NCI-H2081 treated with DMSO at 0.1 percent for 48 hours (cell line): ENCODE measurements at places on chromosomes 12 and 14.
A peak's percentile ranks its signal among the peaks of the same experiment; 100 is the strongest.

GRCh38 chr12:75585330-75585729 is 73.9 kb upstream of the KRR1 start:
- no peak for DNase-seq

- DNase-seq, result no peak
Measured at GRCh38 chr12:69468237-69469026, 1.8 kb upstream of the FRS2 start.

DNA sequence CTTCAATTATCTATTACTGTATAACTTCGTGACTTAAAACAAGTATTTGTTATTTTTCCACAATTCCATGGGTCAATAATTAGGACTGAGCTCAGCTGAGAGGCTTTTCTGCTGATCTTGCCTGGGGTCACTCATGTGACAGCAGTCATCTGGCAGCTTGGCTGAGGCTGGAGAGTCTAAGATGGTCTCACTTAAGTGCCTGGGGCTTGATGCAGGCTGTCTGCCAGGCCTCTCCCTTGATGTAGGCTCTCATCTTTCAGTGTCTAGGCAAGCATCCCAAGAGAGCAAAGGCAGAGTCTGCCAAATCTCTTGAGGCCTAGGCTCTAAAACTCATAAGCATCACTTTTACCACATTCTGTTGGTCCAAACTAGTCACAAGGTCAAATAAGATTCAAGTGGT is 93.2 kb downstream of the NKX2-1 start:
- no peak for DNase-seq

GRCh38 chr12:95169368-95169767 is 47.9 kb downstream of the FGD6 start:
- DNase-seq, result no peak

DNA sequence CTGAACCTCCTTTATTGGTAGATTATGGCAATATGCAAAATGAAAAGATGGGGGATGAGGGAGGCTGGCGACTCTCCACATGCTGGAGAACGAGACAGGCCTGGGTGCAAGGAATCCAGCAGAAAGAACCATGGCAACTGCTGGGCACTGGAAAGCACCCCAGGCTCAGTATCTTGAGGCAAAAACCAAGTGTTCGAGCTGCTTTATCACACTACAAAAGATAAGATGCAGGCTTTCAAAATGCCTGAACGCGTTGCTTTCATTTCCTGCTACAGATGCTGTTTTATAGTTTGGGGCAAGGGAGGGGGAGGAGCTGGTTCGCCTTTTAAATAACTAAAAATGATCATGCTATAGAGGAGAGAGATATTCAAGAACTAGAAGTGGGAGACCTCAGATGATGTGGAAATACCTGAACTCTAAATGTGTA is 38.9 kb downstream of the NIN start:
- DNase-seq, result no peak

DNA sequence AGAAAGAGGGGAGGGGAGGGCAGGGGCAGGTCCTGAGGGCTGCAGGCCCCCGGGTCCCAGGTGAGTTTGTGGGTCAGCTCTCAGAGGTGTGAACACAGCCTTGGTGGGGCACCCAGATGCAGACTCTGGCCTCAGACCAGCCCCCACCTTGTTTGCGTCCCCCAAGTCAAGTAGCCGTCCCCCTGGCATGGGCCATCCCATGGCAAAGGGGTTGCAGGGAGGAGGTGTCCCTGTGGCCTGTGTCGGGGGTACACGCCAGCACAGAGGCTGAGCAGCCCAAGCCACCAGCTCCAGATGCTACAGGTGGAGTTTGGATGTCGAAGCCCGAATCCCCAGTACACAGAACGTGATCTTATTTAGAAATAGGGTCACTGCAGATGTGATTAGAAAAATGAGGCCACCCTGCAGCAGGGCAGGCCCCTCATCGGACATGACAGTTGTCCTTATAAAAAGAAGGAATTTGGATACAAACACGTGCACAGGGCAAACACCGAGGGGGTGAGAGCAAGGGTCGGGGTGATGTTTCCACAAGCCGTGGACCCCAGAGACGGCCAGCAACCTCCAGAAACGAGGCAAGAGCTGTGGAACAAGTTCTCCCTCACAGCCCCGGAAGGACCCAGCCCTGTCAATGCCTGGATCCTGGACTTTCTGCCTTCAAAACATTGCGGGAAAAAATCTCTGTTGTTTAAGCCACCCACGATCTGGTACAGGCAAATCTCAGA is 141.2 kb upstream of the C14orf180 start:
- no peak for DNase-seq

GRCh38 chr12:25256826-25257225 is 6.1 kb upstream of the KRAS start:
- DNase-seq, result no peak

GRCh38 chr12:16303939-16304338 is 26.5 kb upstream of the SLC15A5 start:
- DNase-seq, result no peak

GRCh38 chr14:85766295-85766694 is 236.4 kb downstream of the FLRT2 start:
- DNase-seq, result no peak

- DNase-seq, result no peak
Measured at GRCh38 chr12:46557539-46558373, 185.2 kb upstream of the SLC38A2 start.

DNA sequence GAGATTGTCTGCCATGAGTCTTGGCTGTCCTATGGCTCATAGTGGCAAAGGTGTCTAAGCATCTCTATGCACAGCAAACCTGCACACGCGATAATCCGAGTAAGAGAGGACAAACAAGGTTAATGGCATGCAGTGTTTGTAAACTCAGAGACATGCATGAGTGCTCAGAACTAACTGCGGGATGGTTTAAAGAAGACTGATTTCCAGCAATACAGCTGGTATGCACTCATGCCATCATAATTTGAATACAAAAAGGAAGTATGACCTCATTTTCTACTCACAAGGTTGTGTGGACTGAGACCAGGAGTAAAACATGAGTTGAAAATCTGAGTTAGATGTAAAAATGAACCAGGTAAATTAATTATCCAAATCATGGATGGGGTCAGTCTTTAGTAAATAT is 16.6 kb upstream of the TCP11L2 start:
- no peak for DNase-seq

GRCh38 chr12:120115066-120115465 is 1.5 kb downstream of the RAB35 start:
- DNase-seq, result no peak

- no peak for DNase-seq
Measured at GRCh38 chr14:103593577-103593976, 30.8 kb downstream of the COA8 start.

DNA sequence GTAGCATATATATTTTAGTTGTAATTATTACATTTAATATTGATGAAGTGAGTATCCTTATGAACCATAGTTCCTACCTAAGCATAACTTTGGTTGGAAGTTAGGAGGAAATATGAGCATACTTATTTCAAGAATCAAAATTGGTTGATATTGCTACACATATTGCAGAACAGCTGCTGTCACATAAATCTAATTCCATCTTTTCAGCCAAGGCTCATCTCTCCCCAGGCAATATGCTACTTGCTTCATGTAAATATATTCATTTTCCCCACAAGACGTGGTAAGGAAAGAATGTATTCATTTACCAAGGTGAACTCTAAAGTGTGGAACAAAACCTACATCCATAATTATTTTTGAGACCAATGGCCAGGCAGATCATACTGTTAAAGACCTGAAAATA is 62.5 kb upstream of the HIF1A start:
- DNase-seq, result no peak

DNA sequence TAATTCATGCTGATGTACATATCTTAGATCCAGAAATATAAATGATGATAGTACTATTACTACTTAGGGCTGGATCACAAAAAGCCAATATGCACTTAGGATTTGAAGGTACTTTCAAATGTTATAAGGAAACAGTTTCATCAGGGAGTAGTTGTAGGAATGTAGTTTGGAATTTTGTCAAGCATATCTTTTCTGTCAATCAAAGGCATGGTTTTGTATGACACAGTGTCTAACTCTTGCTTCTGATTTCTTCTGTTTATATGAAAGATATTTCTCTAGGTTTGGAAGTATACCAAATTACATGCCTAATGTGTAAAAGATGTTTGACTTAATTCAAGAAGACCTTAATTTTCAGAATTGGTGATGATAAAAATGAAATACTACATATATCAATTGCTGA is 135.7 kb downstream of the RAD51B start:
- no peak for DNase-seq

DNA sequence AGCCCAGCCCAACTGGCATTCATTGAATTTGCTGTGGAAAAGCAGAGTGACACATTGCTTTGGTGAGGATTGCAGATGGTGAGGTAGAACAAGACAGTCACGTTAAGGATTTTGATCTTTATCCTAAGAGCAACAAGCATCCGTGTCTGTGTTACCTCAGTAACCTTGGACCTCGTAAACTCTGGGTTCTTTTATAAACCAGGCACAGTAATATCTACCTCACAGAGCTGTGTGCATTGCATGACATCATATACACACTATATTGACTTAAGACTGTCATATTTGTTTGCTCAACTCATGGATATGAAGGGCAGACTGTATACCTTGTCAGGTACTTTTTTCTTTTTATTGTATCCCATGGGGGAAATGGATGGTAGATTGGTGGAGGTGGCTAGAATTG is 156.2 kb downstream of the ETV6 start:
- peak; percentile 43 for DNase-seq

GRCh38 chr12:1855241-1855640 is 34.9 kb downstream of the LRTM2 start:
- no peak for DNase-seq

DNA sequence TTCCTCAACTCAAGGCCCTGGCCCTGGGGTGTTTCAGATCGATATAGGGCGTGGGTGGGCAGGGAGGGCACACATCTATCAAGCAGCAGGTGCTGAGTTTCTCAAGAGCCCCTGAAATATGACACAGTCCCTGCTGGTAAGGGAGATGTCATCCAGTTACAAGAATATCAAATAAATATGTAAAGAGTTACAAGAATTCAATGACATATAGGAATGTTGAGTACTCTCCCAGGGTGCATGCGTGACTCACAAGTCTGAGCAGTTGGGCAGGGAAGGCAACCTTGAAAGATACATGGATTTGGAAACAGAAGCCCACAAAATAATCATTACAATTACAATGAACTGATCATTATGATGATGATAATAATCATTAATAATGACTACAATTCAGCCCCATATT is 35.2 kb downstream of the MVK start:
- DNase-seq, result no peak

DNA sequence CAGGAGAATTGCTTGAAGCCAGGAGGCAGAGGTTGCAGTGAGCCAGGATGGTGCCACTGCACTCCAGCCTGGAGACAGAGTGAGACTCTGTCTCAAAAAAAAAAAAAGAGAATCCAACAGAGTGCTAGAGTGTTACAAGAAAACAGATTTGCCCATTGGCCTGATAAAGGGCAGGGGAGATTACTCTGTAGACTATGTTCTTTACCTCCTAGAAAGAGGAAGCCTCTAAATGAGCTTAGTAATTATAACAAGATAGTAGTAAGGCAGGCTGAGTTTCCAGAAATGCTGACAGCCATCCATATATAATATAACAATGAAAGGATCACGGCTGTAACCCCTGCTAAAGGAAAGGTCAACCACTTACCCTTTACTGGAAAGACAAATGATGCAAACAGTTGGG is 24.4 kb downstream of the AK7 start:
- no peak for DNase-seq

DNA sequence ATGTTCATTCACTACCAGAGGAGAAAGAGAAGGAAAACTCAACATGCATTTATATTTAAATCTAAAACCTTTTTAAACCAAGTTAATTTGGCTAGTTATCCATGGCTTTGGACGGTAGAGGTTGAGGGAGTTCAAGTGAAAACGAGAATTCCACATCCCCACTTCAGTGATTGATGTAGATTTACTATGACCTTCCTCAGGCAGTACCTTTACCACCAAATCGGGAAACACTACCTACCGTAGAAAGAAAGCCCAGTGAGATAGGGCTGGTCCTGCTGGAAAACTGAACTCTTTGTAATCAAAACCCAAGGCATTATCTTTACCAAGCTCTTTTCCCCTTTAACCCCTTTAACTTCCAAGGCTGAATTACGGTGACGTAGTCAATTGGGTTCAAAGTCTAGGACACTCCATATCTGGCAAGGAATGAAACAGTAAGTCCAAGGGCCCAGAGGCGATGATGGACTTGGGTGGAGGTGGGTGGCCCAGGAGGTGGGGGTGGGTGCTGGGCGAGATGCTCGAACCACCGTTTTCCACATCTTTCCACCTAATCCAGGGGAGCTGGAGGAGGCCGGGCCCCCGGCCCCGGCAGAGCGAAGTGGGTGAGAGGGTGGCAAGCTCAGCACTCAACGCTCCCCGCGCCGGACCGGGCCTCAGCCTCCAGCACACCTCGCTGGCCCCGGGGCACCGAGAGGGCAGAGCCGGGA is 618 bp downstream of the SEC23A start:
- no peak for DNase-seq

- DNase-seq, result no peak
Measured at GRCh38 chr12:51450806-51451205, 26.2 kb downstream of the SLC4A8 start.

- no peak for DNase-seq
Measured at GRCh38 chr14:70935135-70935534, 27.9 kb downstream of the PCNX1 start.

DNA sequence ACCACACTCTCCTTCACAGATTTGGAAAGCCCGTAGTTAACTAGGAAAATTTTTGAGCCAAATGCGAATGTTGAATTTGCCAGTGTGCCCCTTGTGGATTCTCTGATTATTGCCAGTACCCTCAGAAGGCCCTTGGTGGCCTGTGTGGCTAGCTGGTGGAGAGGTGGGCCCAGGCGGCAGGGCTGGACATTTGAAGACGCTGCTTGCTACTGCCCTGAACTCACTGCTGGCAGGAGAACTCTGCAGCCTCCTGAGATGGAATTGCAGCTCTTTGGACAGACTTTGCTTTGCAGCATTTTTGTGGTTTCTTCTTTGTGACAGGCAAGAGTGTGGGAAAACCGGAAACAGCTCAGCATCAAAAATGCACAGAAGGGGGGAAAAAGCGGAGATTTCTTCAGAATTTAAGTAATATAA is 97.6 kb downstream of the TGFB3 start:
- no peak for DNase-seq

- no peak for DNase-seq
Measured at GRCh38 chr14:65134651-65135579, 32.6 kb upstream of the MAX start.

- DNase-seq, result no peak
Measured at GRCh38 chr14:61598980-61599379, 96.3 kb upstream of the HIF1A start.

- DNase-seq, result no peak
Measured at GRCh38 chr14:105086833-105087307, 21.6 kb upstream of the GPR132 start.

GRCh38 chr12:123960856-123961255 is 11.8 kb downstream of the CCDC92 start:
- DNase-seq, result no peak

GRCh38 chr14:68548194-68549076 is 244.4 kb downstream of the ZFP36L1 start:
- no peak for DNase-seq

GRCh38 chr12:8678661-8679111 is 16.1 kb upstream of the MFAP5 start:
- no peak for DNase-seq

GRCh38 chr12:49921936-49922335 is 18.2 kb upstream of the FAIM2 start:
- no peak for DNase-seq

- DNase-seq, result no peak
Measured at GRCh38 chr14:64176330-64176729, 117.8 kb downstream of the ESR2 start.
